ENCODE measurements at places on chromosomes 7 and 10.

- DNase-seq, result no peak
These were observed 1007.8 kb downstream of the REEP3 start for GRCh38 chr10:64529003-64529350.

DNA sequence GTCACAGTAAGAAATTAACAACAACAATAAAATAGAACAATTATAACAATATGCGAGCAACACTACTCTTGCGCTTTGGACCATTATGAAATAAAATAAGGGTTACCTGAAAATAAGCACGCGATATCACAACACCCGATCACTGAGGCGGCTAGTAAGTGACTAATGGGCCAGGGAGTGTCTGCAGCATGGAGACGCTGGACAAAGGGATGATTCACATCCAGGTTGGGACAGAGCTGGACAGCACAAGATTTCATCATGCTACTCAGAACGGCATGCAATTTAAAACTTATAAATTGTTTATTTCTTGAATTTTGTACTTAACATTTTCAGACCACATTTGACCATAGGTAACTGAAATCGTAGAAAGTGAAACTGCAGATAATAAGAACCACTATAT, 15.6 kb downstream of the HIBADH start:
- no peak for DNase-seq

GRCh38 chr7:46847126-46847525, 734.8 kb downstream of the TNS3 start:
- DNase-seq, result no peak

DNA sequence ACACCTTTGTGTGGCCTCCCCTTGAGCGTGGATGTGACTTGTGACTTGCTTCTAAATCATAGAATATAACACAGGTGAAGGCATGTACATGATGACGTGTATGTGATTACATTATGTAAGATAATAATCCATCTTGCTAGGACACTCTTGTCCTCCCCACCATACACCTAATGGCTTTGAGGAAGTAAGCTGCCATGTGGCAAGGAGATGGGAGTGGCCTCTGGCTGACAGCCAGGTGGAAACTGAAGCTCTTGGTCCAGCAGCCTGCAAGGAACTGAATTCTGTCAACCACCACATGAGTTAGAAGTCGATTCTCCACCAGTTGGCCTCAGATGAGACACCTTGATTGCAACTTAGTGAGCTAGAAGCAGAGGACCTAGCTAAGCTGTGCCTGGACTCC, 67.4 kb upstream of the ELN start:
- peak; percentile 4 for DNase-seq

GRCh38 chr7:110317541-110318265, 773.2 kb upstream of the LRRN3 start:
- DNase-seq, result no peak

DNA sequence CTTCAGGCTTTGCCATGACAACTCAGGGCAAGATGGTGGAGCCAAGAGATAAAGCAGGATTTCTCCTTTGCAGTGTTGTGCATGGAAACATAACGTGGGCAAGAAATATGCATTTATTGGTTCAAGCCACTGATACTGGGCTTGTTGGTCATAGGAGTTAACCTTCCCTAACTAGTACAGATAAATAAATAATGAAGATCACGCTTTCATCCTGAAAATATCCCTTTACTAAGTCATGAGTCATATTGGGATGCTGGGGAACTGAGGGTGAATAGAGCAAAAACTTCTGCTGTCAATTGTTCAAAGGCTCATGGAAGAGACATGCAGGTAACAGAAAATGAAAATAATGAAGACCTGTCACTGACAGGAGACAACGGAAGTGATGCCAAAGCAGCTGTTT, 55.5 kb downstream of the TES start:
- no peak for DNase-seq

- DNase-seq, result no peak
These were observed 410.0 kb upstream of the MGMT start for GRCh38 chr10:129056734-129057689.

GRCh38 chr10:22429981-22430421, 84.7 kb downstream of the SPAG6 start:
- DNase-seq, result no peak

DNA sequence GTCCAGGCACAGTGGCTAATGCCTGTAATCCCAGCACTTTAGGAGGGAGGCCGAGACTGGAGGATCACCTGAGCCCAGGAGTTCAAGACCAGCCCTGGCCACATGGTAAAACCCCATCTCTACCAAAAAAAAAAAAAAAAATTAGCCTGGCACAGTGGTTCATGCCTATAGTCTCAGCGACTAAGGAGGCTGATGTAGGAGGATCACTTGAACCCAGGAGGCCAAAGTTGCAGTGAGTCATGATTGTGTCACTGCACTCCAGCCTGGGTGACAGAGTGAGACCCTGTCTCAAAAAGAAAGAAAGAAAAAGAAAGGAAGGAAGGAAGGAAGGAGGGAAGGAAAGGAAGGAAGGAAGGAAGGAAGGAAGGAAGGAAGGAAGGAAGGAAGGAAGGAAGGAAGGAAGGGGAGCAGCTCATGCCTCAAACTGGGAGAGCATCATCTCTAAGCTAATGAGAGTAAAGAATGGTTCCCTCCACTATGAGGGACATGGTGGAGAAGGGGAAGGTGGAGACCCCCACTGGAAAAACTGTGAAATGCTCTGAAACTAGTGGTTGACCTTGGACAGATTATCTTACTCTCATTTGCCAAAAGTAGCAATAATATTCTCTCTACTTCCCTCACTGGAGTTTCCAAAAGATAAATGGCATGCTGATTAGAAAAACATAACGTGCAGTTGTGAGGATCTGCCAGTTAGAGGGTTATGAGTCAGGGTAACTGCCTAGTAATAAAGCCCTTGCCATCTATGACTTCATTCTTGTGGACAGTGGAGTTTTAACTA, 16.8 kb downstream of the GIMAP5 start:
- no peak for DNase-seq

GRCh38 chr10:22699976-22700375, 14.4 kb downstream of the PIP4K2A start:
- no peak for DNase-seq

GRCh38 chr7:55174856-55175255, 156.0 kb downstream of the EGFR start:
- no peak for DNase-seq
